Motor neuron (in vitro differentiated cells): ENCODE measurements at places on chromosomes 4 and X. TPM values are rescaled to one million over a fixed set of nuclear protein-coding genes. Genes with fewer than 3 reads are reported as not detected.
A peak's percentile ranks its signal among the peaks of the same experiment; 100 is the strongest.

TMEM35A gene
- 22.1 and 24.6 TPM in 2 replicates for total RNA-seq

DNA sequence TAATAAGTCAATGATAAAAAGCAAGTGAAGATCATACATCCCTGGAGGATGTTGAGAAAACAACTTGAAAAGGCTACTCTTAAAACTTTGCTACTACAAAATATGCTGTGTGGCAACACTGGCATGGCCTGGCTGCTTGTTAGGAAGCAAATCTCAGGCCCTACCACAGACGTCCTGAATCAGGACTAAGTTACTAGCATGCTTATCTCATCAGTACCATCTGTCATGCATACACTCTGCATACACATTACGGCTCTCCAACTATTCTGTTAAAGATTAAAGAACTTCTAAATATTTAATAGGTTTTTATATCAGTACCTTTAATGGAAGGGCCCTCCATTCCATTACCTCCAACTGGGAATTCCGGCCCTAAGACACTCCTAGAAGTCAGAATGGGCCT, 8.2 kb downstream of the PAPSS1 start:
- ATAC-seq = no peak

DNA sequence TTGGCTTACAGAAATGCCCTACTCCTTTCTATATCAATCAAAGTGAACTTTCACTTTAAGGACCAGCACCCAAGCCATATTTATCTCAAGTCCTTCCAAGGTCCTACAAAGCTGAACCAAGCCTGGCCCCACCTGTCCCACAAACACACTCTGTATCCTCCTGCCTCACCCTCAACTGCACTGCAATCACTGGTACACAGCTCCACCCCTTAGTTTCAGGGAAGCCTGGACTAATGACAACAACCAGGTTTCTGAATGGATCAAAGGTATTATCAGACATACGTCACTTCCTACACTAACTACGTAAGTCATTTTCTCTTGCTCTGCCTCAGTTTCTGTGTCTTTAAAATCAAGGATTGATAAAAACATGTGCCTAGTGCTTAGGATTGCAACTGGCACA, 205.6 kb upstream of the HS3ST1 start:
- no peak for ATAC-seq

CD99L2 gene
- 82.6 and 86.8 TPM in 2 replicates for total RNA-seq

DNA sequence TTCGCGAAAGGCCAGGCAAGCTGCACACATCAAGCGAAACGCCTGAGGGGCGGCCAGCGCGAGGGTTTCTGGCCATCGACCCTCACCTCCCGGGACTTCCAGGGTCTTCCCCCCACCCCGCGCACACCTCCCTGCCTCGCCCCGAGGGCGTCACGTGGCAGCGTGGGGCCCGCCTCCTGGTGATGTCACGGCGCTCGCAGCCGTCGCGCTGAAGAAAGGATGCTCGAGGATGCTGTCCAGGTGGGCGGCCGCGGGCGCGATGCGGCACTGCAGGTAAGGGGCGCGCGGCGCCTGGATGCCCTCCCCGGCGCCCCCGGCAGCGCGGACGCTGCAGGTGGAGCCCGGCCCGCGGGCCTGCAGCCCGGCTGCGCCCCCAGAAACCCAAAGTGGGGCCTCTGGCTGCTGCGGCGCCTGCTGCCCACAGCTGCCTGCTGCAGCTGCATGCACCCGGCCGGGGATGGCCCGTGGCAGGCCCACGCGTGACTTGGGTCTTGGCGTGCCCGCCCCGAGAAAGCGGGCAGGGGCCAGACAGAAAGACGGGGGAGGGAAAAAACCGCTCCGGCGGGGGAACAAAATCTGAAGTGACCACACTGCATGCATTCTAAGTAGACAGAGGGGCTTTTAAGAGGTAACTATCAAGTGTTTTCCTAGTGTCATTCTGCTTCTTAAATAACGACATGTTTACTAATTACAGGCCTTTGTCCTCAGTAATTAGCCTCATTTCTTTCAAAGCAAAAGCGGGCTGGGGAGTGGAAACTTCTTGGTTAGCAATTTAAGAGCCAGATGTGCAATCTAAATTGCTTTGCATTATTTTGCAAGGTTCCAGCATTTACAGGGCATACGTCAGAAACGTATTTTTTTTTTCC, 1.7 kb downstream of the CLCN4 start:
- peak; percentile 77 for ATAC-seq

RNF212 gene
- total RNA-seq = 8.1 and 8.2 TPM in 2 replicates

TRPC5OS gene
- total RNA-seq = 0.25 TPM in 1 of 2 replicates, not detected in the other

GRCh38 chr4:5018096-5018495, 1.2 kb downstream of the CYTL1 start:
- no peak for ATAC-seq

- ATAC-seq = no peak
Measured at GRCh38 chr4:156820931-156821330, 150.7 kb downstream of the PDGFC start.

GRCh38 chr4:151147000-151147399, 47.6 kb downstream of the RPS3A start:
- no peak for ATAC-seq

GRCh38 chr4:173328236-173328901, 5.8 kb downstream of the HMGB2 start:
- no peak for ATAC-seq

TRIM61 gene
- 0.38 and 0.45 TPM in 2 replicates for total RNA-seq

MUC7 gene
- total RNA-seq = 0.41 TPM in 1 of 2 replicates, not detected in the other

- ATAC-seq = no peak
Measured at GRCh38 chrX:121084903-121085611, 37.6 kb downstream of the GLUD2 start.

GRCh38 chr4:176054942-176055341, 10.7 kb upstream of the WDR17 start:
- no peak for ATAC-seq

DNA sequence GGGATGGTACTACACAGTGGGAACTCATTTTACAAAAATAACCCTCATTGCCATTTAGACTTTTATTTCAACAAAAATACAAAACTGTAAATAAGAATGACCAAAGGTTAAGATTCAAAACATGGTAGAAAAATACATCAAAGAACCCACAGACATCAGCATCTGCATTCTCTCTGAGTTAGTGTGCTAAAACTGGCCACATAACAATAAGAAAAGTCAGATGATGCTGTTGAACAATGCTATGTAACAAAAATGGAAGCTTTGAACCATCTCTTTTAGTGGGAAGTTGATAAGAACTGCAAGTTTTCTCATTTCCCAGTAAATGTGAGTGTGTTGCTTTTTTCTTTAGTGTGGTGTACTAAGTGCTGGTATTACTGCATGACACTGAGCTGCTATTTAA, 888.4 kb upstream of the EPHA5 start:
- no peak for ATAC-seq

DNA sequence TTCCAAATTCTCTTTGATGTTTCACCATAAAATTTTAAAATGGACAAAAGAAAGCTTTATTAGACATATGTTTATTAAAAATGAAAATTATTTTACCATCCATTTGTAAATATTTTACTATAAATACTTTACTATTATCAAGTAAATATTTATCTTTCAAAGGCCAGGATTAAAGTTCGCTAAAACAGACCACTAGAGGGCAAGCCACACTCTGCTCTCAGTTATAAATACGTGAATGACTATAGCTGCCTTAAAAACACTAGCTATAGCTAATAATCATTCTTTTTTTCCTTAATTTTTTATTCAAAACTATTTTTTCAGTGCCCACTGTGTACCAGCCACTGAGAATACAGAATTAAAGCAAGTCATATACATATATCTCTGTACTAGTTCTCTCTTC, 38.6 kb downstream of the UNC5C start:
- ATAC-seq = peak; percentile 32

DNA sequence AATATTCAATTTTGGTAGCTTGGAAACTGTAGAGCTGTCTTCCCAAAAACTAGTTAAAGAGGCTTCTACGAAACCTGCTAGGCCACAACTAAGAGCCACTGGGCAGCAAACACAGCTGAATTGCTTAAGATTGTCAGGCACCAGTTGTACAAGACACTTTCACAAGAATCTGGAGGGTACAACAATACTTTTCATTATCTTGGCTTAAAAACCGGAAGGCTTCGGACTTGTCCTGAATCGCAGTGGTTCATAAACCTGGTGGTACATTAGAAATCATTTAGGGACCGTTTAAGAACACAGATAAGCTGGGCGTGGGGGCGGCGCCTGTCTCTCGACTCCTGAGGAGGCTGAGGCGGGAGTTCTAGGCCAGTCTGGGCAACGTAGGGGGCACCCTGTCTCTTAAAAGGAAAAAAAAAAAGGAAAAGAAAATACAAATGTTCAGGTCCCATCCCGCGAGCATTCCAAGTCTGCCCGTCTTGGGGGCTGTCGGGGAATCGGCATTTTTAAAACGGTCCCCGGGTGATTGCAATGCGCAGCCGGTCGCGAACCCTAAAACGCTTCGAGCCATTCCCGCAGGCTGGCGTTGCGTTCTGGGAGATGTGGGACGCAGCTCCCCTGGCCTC, 763 bp downstream of the PYURF start:
- ATAC-seq = no peak

TMEM144 gene
- total RNA-seq = 0.38 and 1.2 TPM in 2 replicates

DNA sequence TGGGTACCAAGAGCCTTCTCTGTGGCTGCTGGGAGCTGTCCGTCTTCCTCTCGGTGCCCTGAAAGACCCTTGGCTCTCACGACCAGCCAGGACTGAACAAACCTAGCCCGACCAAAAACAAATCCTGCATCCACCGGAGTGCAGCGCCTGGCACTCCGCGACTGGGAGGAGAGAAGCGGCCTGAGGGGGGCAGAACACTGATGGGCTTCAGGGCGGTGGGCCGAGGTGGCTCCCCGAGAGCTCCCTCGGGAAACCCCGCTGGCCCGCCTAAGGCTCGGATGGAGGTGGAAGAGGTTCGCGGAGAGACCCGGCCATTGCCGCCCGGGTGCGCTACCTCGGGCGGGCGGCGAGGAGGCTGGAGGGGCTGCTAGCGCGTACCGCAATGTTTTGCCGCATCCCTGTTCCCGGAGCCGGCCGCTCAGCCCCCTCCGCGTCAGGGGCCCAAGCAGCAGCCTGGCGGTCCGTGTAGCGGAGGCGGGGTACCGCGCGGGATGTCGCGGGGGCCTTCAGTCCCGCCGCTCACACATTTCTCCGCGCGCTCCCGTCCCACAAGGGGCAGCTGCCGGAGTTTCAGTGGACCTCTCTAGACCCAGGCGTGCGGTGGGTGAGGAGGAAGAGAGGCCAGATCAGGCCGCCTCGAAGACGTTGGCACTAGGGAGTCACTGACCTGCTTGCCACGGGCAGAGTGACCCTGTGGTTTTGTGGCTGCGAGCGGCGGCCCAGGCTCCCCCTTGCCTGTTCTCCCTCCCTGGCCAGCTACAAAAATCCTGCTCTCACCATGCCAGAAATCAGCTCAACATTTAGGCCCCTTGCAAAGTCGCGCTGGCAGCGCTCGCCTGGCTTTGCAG, 2.2 kb downstream of the SLITRK4 start:
- ATAC-seq = no peak

PLAC8 gene
- not detected in 2 replicates for total RNA-seq

DNA sequence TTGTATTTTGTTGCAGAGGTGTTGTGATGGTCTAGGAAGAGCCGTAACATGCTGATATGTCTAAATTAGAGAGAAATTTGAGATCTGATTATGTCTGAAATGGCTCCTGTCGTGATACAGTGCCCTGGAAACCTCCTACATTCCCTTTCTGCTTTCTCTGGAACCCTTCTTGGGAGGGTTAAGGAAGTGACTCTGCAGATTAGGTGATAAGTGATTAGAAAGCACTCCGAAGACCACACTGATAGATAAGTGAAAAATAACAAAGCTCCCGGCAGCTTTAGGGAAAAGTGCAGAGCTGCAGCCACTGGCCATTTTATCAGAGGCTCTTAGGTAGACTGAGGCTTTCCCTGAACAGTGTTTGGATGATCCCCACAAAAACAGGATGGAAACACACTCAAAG, 110.6 kb downstream of the MGST2 start:
- no peak for ATAC-seq

GRCh38 chr4:28686618-28687017, 1826.0 kb downstream of the STIM2 start:
- no peak for ATAC-seq

DNA sequence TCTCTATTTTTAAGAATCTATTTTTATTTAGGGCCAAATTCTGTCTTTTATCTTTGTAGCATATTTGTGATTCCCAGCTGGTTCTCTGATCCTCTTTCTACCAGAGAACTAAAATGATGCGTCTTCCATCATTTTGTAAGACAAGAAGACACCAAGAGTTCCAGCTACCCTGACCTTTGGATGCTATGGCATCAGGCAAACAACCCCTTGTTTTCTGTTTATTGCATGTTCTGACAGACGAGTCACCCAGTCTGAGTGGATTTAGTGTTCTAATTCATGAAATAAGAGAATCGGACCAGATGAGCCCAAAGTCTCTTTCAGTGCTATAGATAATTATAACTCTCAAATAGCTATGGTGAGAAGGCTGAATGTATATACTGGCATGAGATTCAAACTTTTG, 69.7 kb downstream of the ZFYVE28 start:
- ATAC-seq = no peak

DNA sequence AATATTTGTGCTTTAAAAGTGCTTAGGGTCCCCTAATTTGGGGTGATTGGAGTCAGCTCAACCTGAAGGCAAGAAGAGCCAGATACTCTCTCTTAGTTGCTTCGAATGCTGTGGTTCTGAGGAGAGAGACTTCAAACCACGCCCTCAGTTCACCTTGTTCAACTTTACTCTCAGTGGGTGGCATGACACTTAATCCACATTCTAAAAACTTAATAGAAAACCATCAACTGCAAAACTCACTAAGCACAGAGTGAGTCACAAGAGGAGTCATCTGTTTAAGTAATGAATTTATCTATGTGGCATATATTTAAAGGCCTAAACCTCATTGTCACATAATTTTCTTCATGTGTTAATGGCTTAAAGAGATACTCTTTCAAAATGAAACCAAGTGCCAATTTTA, 99.5 kb upstream of the SLC4A4 start:
- no peak for ATAC-seq

DNA sequence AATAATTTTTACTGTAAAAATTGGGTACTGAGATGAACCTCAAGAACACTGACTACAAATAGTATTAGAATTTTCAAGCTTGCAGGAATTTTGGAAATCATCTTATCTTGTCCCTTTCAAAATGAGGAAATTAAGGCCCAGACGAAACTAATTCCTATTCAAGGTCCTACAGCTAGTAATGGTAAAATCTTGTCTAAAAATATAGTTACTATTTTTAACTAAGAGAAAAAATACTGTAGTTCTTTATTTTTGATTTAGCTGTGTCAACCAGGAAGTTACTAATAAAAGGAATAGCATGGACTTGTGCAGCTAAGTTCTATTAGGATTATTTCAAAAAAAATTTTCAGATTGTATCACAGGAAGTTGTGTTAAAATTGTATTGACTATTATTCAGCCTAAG, 12.7 kb downstream of the PRIMPOL start:
- no peak for ATAC-seq

SULT1B1 gene
- 0.58 and 1.6 TPM in 2 replicates for total RNA-seq

DMRTC1 gene
- 0.23 TPM in 1 of 2 replicates, not detected in the other for total RNA-seq

GRCh38 chrX:46251755-46252154, 293.5 kb downstream of the ZNF674 start:
- no peak for ATAC-seq

FHL1 gene
- total RNA-seq = 56.9 and 58.7 TPM in 2 replicates

RPA4 gene
- 0.13 and 0.27 TPM in 2 replicates for total RNA-seq
